ENCODE measurements at places on chromosomes 5 and 9.

GRCh38 chr9:108683245-108683644 lies 172.5 kb downstream of the ACTL7B start:
- no peak for DNase-seq

DNA sequence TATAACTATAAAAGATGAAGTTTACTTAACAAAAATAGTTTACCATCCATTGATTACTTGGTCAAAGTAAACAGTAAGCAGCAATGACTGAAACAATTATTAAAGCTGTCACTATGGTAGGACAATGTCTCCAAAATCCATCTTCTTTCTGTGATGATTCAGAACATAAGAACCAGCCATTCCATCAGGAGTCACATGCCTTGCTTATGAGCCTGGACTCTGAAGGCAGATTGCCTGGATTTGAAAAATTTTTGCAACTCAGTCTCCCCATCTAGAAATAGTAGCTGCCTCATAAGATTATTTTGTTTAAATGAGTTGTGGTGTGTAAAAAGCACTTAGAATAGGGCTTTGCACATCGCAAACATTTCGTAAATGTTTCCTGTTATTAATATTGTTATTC lies 136.2 kb downstream of the LIFR start:
- no peak for DNase-seq

DNA sequence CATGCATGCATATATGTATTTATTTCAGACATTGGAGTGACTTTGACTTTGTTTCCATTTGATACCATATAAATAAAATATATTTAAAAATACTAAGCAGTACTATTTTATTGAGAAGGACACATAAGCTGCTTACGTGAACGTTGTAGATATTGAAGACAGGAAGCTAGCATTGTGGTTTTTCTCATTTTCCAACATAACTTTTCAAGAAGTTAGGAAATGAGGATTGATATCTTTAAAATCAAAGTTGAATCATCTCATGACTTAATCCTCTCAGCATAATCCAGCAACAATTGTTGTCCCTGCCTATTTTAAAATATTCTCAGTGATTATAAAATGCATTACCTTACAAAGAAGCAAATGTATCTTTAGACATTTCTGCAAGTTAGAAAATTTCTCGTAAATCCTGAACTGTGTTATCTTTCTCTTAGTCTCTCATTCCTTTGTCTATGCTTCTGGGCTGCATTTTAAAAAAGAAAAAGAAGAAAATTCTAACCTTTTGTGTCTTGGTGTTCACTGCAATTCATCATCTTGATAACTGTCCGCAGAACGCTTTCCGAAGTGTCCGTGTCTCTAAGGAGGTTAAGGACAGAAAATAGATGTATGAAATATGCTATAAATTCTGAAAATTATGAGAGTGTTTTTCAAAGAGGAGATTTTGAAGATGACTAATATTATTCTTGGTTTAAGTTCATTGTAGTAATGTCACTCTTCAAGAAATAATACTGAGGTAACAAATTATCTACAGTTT lies 1089.9 kb upstream of the CDH6 start:
- no peak for DNase-seq

DNA sequence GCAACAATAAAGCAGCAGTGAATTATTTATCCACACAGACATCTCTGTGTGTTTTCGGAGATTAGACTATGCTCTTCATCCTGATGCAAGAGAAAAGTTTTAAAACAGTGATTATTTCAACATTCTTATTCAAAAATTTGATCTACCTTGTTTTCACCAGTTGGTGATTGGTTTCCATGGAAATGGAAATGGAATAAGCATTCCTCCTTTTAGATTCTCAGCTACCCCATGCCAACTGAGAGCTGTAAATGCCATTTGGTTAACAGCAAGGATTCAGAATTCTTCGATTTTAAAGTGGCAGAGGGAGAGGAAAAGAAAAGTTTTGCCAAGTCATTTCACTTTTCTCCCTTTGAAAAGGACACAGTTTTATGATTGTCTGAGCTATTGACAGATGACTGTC lies 154.7 kb downstream of the PCSK5 start:
- DNase-seq: no peak

DNA sequence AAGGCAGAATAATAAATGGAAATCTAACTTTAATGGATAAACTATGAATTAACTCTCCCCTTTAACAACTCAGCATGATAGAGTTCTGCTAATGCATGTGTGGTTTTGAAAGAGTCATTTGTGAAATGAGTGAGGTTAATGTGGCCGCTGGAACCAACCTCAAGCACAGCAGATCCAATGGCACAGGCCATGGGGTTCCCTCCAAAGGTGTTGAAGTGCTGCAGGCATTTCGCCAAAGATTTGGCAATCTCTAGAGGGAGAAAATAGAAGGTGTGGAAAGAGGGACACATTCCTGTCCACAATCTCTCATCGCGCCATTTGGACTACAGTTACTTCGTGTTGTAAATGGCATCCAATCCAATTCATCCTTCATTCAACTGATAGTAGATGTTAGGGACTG lies 35.0 kb downstream of the AGXT2 start:
- DNase-seq: no peak

DNA sequence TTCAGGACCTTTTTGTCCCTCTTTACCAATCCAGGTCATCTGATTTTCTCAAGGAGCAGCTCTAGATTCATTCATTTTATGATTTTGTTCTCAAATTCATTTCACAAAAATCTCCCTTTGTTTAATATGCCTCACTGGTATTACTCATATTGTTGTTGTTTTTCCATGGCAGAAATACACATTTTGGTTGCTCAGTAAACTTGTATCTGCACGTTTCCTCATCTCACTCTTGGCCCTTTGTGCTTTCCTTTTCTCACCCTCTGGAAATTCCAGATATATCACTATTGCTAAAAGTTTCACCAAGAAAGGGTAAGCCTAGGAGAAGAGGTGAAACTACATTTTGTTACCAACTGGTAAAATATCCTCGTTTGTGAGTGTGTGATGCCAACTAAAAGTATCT lies 14.8 kb downstream of the ASPN start:
- DNase-seq: no peak

GRCh38 chr9:74595286-74595685 lies 98.2 kb downstream of the RORB start:
- DNase-seq: no peak

DNA sequence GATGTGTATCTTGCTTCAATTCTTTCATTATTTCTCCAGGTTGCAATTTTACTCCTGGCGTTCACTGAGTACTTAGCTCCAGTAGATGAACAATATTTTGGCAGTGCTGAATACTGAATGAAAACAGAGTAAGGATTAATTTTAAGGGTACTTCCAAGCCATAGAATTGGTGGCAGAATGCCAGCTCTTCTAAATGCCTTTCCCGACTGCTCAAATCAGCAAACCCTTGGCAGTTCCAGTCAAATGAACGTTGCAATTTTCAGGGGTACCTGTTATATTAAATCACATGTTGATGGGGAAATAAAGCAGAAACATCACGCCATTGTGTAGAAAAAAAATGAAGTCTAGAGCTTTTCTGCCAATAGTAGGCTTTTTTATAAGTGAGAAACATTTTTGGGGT lies 282.4 kb upstream of the RPS23 start:
- DNase-seq: no peak

- peak; percentile 10 for DNase-seq
These were observed 6.6 kb downstream of the PTGES start for GRCh38 chr9:129746092-129746777.

DNA sequence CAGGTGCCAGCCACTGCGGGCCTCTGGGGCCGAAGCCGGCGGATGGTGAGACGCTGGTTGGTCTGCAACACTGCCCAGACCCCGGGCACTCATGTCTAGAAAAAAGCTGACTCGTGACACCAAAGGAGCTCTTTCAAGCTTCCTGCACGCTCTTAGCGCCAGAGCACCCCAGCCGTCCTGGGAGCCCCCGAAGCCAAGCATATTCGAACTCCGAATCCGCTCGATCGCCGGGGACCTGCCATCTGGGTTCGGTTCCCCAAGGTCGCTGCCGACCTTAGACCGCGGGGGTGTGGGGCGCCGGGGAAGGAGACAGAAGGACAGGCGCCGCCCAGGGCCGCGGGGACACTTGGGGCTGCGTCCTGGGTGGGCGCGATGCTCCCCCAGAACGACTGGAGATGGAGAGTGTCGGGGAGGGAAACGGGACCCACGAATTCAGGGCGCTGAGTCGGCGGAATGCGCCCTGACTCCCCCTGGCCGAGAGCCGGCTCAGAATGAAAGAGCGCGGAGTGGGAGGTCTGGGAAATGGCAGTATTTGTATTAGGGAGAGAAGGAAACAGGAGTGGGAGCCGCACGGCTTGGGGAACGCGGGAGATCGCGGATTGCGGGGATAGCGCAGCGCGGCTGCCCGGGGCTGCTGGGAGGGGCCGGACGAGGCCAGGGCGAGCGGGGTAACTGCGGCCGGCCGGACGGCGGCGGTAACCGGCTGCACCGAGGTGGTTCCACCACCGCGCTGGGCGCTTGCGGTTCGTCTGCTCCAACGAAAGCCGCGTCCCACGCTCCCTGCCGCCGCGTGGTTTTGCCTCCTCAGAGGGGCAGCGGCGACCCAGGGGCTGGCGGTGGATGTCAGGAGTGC lies 20.1 kb upstream of the MARCHF6 start:
- DNase-seq: no peak

DNA sequence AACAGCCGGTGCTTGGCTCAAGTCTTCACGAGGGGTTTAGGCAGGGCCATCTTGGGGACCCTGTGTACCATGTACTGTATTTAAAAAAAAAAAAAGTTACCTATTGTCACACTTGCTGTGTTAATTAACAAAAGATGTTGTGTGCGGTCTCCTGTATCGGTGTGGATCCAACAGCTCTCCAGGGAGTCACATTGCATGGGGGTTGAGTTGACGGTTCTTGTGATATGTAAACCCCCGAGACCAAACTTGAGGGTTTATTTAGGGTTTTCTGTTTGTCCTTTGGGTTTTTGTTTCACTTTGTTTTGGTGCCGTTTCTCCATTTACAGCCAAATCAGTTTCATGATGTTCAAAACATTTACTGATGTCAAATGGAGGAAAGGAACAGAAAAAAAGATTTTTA lies 22.2 kb downstream of the AMBP start:
- DNase-seq: no peak

- DNase-seq: no peak
These were observed 355.4 kb downstream of the MAN2A1 start for GRCh38 chr5:110045158-110045557.

- DNase-seq: peak; percentile 98
These were observed 473.6 kb upstream of the TNC start for GRCh38 chr9:115591584-115591984.

GRCh38 chr5:68012429-68012828 lies 203.1 kb upstream of the PIK3R1 start:
- DNase-seq: no peak

DNA sequence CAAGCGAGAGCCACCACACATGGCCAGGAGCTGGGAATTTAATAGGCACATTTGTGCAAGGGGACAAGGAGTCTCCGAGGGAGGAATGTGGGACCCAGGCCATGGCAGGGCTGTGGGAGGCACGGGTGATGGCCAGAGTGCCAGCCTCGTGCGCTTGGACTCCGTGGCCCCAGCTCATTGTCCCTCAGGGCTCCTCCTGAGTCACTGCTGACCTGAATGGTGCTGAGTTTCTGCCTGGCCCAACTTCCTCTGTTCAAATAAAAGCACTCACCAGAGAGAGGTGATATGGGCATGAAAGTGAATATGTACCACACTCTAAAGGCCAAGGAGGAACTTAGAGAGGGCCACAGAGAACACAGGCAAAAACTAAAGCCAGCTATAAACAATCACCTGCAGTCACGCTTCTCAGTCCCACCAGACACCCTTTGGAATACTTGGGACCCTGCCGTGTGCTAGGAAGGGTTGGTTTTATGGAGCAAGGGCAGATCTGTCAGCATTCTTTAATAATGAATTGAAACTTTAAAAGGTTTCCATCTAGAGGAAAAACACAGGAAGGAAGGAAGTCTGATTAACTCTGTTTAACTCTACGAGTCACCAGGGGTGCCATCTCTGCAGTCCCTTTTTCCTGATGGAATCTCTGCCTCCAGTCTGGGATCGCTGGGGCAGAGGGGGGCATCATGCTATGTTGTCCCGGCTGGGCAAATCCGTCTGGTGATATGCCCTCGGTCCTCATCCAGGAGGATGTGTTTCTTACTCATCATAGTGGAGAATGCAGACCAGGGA lies 25.1 kb upstream of the UBE2QL1 start:
- no peak for DNase-seq

DNA sequence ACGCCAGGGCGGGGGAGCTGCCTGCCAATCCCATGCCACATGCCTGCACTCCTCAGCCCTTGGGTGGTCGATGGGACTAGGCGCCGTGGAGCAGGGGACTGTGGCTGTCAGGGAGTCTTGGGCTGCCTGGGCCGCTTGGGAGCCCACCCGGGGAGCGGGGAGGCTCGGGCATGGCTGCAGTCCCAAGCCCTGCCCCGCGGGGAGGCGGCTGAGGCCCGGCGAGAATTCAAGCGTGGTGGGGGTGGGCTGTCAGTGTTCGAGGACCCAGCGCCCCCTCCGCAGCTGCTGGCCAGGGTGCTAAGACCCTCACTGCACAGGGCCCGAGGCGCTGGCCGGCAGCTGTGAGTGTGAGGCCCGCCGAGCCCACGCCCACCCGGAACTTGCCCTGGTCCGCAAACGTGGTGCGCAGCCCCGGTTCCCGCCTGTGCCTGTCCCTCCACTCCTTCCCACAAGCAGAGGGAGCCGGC lies 83.2 kb upstream of the DMRTA1 start:
- DNase-seq: no peak

Measured in RCC 7860 (cell line).